Activated naive CD4-positive, alpha-beta T cell treated with anti-CD3 and anti-CD28 coated beads, Interleukin-2, amount 50 U/mL, for 16 hours (primary cell): ENCODE measurements at places on chromosomes 1 and 21.
A peak's percentile ranks its signal among the peaks of the same experiment; 100 is the strongest.

GRCh38 chr1:222225316-222225691, 322.6 kb downstream of the HHIPL2 start:
- DNase-seq = no peak

DNA sequence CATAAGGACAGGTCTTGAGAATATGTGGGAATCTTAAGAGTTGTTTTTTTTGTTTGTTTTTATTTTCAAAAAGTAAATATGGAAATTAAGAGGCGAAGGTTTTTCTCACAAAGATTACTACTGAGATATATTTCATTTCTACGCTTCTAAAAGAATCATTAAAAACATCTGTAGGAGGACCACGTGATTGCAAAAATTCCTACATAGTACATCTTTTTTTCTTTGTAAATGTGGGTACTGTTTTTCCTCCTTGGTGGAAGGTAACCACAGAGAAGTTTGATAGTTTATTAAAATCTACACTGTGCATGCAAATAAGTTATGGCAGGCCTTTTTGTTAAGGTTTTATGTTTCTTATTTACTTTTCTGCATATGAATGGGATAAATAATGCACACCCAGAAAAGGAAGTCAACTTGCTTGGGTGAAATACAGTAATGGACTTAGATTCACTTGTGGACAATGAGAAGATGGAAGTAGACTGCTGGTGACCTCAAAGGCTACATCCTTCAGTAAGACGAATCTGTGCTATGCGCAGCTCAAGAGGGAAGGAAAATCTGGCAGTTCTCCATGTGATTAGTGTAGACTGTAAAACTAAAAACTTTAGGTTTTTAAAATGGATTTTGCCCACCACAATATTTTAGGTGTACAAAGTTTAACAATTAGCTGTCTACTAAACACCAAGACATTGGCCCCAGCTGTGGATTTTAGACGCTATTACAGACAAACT, 2.0 kb downstream of the AK5 start:
- no peak for DNase-seq

DNA sequence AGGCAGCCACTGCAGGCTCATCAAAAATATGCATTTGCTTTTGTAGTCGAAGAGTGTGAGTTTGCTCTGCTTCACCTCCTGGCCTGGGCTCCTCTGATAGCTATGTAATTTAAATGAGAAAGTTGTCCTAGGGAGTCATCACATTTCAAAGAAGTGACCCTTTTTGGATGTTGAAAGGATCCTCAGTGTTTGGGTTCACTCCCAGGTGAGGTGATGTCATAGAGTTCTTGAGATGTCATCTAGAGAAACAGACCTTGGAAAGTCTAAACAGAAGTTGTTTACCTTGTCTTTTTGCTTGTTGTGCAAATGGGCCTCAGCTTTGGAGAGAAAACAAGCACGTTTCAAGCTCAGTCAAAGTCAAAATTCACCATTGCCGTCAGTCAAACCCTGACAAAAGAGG, 92.0 kb upstream of the BARHL2 start:
- no peak for DNase-seq

GRCh38 chr1:2212532-2213491, 15.3 kb upstream of the SKI start:
- peak; percentile 53 for DNase-seq

GRCh38 chr21:45481977-45482898, 60.0 kb downstream of the SLC19A1 start:
- DNase-seq = no peak

- DNase-seq = no peak
Measured at GRCh38 chr1:216028631-216029030, 394.6 kb downstream of the USH2A start.

GRCh38 chr1:145773423-145773822, 50.5 kb downstream of the RNF115 start:
- DNase-seq = no peak

- no peak for DNase-seq
Measured at GRCh38 chr1:167463080-167463479, 55.2 kb downstream of the CD247 start.

GRCh38 chr1:241813768-241814320, 34.2 kb upstream of the EXO1 start:
- DNase-seq = no peak

GRCh38 chr21:41620982-41621381, 113.0 kb upstream of the TMPRSS2 start:
- DNase-seq = no peak

DNA sequence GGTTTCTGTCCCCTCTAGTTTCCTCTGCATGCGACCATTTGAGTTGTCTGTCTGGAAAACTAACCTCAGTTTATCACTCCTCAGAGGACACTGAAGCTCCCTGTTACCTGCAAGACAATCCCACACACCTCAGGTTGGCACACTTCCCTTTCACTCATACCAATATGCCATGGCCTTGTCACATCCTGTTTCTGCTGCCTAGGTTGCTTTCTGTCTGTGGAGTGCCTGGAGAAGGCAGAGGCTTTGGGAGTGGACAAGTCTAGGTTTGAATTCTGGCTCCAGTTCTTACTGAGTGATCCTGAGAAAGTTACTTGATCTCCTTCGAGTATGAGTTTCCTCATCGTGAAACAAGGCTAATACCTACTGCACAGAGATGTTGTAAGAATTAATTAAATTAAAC, 171.5 kb upstream of the CACYBP start:
- no peak for DNase-seq

DNA sequence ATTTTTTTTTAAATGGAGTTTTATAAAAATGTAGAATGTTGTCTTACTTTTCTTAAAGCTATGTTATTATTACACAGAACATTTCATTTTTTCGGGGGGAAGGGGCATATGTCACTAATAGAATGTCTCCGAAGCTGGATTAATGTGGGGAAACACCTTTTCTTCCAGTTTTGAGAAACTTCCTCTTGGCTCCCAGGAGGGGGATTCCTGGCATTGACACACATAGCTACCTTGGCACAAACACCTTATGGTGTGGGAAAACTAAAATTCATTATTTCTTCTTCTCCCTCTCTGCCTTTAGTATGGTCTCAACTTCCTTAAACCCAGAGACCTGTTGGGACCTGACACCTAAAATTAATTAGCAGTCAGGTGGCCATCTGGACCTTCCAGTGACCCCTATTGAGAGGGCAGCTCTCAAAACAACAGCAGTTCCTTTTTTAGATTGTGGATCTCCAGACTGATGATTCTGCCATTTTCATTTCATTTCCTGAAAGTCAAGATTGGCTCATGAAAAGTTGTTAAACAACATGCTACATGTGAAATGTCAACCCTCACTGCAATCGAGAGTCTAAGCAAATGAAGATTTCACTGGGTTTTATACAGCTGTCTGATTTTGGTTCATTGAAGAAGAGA, 70.1 kb upstream of the EDEM3 start:
- DNase-seq = no peak

DNA sequence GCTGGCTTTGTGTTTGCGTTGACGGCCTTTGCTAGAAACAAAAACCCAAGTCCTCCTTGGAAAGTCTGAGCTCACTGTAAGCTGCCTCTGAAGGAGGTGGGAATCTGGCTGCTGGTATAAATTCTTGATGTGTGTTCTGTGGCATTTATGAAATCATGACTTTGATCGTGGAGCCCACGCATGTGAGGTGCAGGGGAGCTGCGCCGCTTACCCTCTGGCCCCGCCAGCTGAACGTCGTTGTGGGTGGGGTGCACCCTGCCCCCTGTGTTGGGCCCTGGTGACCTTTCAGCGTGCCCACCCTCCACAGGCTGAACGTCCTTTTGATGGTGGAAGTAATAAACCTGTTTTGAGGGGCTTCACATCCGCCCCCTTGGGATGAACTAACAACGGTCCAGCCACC, 21.2 kb upstream of the DIP2A start:
- DNase-seq = no peak

GRCh38 chr1:215181518-215181917, 99.0 kb downstream of the KCNK2 start:
- no peak for DNase-seq

DNA sequence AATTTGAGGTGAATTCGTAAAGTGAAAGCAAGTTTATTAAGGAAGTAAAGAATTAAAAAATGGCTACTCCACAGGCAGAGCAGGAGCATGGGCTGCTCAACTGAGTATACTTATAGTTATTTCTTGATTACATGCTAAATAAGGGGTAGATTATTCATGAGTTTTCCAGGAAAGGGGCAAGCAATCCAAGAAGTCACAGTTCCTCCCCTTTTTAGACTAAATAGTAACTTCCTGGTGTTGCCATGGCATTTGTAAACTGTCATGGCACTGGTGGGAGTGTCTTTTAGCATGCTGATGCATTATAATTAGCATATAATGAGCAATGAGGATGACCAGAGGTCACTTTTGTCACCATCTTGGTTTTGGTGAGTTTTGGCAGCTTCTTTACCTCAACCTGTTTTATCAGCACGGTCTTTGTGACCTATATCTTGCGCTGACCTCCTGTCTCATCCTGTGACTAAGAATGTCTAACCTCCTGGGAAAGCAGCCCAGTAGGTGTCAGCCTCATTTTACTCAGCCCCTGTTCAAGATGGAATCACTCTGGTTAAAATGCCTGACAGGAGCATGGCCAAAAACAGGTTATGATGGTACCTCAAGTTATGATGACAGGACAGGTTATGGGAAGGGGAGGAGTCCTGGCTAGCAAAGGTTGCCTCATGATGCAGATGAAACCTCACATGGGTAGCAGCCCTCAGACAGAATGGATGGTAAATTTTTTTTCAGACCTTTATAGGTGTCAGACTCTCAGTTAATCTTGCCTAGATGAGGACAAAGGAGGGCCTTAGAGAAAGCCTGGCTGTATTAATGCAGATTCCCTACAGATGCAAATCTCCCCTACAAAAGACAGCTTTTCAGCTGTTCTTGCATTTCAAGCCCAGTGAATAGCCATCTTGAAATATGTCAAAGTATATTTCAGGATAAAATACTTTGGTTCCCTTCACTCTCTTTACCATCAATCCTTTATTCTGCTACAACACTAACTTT, 49.7 kb downstream of the SIPA1L2 start:
- DNase-seq = no peak

DNA sequence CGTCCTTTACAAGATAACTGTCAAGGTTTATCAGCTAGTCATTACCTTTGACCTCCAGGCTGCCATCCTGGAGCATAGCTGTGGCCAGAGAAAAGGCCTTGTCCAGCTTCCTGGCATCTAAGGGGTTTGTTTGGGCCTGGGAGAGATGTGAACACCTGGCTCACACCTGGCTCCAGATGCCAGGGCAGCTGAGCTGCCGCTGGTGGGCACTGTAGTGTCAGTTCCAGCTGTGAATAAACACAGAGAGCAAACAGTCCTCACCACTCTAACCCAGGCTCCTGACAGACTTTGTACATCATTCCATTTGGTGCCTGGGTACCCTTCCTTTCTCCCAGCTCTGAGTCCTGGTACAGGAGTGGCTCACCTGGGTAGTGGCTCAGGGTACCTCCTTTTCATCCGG, 14.3 kb upstream of the KCNA10 start:
- no peak for DNase-seq

DNA sequence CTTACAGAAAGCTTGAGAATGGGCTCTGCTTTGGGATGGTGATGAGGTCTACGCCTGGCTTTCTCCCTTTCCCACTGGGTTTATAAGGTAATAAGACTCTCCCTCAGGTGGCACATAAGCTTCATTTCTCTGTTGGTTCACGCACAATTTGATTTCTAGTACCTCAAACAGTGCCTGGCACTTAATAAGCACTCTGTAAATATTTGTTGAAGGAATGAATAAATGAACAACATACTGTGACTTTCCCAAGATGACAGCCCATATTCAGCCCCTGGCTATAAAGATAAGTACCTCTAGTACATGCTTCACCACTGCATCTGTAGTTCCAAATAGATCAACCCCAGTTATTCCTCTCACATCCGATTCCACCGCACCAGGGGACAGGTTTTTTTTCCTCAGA, 17.8 kb downstream of the COPA start:
- DNase-seq = no peak

DNA sequence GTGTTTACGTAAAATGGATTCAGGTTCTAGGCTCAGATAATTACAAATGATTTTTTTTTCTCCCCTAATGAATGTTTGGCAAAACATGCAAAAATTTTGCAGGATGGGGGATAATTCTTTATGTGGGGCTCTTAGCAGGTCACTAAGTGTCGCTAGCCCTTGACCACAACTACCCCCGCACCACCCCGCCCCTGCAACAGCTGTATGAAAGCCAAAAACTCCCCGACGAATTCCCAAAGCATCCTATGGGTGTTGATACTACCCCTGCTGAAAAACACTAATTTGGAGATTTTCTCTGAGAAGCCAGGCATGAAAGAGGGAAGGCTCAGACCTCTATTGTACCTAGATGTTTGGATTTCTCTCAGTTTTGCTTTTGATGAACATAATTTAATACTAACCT, 243.0 kb downstream of the TRABD2B start:
- DNase-seq = no peak

GRCh38 chr1:47688461-47689296, 250.8 kb downstream of the FOXD2 start:
- no peak for DNase-seq

- DNase-seq = no peak
Measured at GRCh38 chr1:32465578-32465933, 684 bp downstream of the ZBTB8B start.

DNA sequence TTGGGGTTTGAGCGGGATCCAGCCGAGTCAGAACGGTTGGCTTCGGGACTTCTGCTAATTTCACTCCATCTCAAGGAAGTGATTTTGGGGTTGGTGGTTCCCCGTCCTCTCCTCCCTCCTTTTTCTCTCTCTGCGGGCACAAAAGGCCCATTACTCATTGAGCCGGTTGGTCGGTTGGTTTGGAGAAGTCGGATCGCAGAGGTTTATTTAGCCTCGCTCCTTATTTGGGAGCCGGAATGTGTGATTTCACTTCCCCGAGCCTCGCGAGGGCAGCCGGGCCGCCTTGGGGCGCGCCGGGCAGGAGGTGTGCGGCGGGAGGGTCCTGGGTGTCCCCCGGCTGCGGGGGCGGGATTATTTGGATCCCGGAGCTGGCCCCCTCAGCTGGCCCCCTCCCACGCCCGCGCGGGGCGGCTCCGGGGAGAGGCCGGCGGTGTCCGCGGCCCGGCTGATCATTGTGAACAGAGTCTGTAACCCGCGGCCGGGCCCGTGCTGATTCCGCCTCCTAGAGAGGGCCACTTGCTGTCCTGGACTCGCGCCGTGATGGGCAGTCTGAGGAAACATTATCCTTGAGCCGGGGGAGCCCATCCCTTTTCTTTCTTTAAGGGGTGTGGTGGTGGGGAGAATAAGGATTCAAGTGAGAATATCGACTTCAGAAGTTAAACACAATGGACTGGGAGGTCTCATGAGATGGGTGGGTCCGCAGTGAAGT, 1.2 kb downstream of the MAPKAPK2 start:
- DNase-seq = peak; percentile 32

GRCh38 chr21:32463889-32464300, 51.4 kb downstream of the EVA1C start:
- DNase-seq = no peak

DNA sequence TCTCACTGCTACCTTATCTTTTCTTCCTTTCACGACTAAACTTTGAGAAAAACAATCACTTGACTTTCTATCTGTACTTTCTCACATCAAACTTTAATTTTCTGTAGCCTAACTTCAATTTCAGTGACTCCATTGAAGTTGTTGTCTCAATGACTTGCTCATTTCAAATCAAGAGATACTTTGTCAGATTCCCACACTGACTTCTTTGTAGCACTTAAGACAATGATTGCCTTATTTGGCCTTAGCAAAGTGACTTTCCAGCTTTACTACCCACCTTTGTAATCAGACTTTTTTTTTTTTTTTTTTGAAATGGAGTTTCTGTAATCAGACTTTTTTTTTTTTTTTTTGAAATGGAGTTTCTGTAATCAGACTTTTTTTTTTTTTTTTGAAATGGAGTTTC, 37.0 kb downstream of the AGO4 start:
- DNase-seq = no peak

GRCh38 chr1:222616525-222616924, 1.4 kb upstream of the MIA3 start:
- no peak for DNase-seq

GRCh38 chr1:113247782-113248181, 142.5 kb upstream of the MAGI3 start:
- no peak for DNase-seq
